ENCODE measurements at places on chromosomes 12 and 14. TPM values are rescaled to one million over a fixed set of nuclear protein-coding genes. Genes with fewer than 3 reads are reported as not detected.

The C1S gene
- total RNA-seq = 593 TPM

DNA sequence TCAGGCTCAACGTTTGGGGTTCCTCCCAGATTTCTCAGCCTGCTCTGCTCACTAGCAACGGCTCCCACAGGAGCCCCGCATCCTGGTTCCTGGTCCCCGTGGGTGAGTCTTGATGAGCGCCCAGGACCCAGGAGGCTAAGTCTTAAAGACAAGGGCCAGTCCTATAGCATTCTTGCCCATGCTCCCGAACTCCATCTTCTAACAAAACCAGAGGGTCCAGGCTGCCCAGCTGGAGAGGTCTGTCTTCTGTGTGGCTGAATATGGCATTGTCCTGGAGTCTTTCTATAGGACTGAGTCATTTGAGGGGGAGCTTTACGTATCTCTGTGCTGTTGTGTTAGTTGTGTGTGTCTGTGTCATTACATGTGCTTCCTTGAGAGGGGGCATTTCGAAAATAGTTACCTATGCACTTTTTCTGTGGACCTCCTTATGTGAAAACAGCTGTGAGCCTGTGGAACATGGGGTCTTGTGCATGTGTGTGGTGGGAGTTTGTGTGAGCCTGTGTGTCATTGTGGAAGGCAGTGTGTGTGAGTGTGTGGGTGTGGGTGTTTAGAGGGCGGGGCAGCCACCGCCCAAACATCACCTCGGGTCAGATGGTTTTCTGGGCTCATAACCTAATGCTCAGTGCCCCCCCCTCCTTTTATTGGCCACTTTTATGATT, 9.1 kb upstream of the TBX5 start:
- DNase-seq = no peak

DNA sequence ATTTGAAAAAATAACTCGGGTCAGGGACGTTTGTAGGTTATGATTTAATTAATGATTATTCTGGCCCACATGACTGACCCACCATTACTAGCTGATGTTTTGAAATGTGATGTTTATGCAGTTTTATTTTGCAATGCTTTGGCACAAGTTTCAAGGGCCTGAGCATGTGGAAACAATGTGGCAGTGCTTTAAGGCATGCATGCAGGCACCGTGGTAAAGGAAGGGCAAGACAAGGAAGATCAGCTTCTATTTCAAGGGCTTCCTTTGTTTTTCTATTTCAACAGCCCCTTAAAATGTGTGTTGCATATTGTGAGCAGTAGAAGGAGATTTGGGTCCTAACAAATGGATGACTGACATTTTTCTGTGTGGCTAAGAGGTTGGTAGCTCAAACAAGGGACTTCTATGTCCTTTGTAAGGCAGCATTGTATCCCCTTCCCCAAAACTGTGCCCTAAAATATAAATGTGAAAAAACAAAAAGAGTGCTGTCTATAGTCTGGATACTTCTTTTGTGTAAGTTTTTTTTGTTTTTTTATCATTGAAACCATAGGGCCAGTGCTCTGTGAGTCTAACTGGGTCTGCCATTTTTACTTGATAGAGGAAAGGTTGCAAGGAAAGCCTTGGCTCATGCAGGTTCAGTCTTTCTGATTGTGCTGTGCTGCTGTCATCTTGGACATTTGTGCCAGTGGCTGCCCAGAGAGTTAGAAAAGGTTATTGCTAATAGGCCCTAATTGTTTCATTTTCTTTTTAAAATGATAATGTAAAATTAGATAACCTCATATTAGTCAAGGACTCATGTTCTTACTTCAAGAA, 103.5 kb downstream of the FGD4 start:
- DNase-seq = no peak

The ART4 gene
- 1.6 TPM for total RNA-seq

DNA sequence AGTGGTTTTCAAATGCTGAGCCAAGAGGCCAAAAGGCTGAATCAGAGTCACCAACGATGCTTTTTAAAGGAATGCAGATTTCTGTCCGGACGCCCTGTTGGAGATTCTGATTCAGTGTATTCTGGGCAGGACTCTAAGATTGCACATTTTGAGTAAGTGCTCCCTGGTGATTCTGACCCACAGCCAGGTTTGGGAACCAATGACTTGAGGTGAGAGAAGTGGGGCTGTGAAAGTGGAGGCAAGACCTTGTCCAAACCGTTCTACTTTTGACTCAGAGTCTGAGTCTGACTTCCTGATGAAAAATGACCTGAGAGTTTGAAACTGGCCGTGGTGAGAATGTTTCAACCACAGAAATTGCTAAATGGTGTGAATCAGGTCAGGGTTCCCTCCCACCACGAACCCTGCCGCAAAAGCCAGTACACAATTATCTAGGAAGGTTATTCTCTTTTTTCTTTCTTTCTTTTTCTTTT, 90.2 kb downstream of the NTN4 start:
- no peak for DNase-seq

- DNase-seq = no peak
Measured at GRCh38 chr14:99566009-99566389, 38.0 kb downstream of the CCDC85C start.

- no peak for DNase-seq
Measured at GRCh38 chr12:92363295-92364146, 217.9 kb upstream of the BTG1 start.

DNA sequence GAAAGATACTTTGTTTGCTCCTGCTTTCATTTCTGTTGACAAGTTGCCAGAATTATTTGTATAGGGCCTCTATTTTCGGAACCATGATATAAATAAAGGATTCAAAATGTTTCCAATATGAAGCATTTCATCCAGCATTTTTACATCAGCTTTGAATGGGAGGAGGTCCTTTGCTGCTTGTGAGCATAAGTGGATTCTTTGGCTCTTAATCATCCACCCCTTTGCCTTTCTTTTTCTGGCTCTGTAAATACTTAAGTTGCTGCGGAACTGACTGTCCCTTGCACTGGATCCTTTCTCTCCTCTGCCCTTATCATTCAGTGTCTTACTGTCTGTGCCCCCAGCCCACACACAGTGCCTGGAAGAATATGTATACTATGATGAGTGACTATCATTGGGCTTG, 357.3 kb upstream of the RGS6 start:
- no peak for DNase-seq

DNA sequence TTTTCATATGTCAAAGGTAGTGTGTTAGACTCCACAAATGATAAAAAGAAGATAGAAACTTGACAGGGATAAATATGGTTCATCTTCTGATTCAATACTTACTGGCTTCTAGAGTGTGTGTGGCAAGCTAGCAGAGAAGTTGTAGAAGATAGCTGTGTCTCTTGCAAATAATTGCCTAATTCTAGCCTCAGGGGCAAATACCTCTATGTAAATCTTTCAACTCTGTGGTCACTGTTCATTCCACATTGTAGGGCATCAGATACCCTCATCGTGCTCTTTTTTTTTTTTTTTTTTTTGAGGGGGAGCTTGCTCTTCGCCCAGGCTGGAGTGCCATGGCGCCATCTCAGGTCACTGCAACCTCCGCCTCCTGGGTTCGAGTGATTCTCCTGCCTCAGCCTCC, 1.7 kb downstream of the OLR1 start:
- DNase-seq = no peak

DNA sequence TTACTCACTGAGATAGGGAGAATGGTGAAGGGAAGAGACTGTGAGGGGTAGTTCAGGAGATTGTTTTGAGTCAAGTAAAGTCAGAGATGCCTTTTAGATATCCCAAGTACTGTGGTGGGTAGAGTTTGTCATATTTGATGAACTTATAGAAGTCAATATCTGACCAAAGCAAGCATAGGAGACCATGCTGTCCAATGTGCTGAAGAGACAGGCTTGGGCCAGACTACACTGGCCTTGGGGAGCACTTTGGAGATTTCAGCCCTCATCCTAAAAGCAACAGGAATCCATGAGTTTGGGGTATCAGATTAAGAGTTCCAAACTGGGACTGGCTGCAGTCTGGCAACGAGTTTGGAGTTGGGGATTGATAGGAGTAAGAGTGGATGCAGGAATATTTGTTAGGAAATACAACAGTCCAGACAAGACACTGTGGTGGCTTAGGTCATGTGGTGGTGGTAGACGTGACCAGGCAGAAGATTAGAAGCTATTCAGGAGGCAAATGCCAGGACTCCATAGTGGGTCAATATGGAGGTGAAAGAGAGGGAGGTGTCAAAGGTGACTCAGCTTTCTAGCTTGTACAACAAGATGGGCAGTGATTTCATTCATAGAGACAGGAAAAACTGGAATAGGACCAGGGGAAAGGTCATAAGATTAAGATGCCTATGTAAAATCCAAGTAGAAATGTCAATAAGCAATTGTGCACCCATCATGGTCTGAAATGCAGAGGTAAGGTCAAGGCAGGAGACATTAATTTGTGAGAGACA, 81.9 kb downstream of the FAR2 start:
- DNase-seq = no peak

DNA sequence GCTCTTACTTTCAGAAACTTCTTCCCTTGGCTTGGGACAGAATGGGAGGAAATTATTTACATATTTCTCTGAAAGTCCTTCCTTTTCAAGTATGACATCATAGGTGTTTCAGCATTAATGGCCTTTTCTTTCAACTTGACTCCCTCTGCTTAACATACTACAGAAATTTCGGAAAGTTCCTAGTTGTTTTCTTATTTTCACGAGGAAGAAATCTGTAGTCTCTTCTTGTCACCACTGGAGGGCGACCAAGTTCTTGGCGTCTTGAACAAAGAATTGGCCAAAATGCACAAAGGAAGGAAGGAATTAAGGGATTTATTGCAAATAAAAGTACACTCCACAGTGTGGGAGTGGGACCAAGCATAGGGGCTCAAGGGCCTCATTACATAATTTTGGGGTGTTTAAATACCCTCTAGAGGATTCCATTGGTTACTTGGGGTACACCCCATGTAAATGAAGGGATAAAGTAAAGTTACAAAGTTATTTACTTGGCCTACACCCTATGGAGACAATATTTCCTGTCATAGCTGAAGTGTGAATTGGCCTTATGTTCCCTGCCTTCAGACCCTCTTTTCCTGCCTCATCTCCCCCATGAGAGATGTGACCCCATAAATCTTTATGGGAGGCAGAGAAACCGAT, 70.4 kb downstream of the RPL10L start:
- DNase-seq = no peak

DNA sequence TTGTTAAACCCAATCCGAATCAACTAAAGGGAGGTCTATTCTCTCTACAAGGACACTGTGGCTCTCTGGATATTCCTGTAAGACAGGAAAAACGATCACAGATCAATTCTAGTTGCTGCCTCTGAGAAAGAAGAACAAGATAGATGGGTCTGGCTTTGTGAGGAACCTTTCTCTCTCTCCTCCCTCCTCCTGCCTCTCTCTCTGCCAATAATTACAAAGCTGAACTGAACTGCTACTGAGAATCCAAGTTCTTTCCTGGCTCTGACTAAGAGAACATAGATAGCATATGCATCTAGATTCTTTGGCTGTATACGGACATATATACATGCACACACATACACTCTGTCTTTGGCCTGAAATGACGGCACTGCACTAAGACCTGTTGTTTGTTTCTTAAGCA, 27.6 kb downstream of the ETV6 start:
- no peak for DNase-seq

DNA sequence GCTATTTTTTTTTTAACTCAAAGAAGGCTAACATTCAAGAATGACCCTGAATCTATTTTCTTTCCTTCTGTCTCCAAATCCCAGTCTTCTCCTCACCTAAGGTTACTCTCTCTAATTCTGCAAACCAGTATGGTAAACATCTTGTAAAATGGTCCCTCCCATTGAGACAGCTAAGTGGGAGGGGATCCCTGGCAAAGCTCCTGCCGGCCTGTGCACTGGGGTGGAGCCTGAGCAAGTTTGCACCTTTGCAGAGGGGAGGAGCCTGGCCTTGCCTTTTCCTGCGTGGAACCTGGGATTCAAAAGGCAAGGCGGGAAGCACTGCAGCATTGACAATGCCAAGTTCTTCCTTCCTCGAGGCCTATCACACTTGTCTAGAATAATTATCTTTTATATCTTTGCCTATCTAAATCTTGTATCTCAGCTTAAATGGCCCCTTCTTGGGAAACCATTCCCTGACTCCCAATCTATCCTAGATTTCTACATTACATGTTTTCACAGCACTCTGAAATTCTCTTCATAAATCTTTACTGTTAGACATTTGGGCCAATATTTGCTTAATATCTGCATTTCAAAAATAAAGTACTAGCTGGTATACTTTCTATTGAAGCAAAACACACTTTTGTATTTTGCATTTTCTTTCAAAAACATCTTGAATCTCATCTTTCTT, 83.0 kb downstream of the EPS8 start:
- DNase-seq = no peak

GRCh38 chr14:34713681-34714319, 593 bp downstream of the CFL2 start:
- no peak for DNase-seq

DNA sequence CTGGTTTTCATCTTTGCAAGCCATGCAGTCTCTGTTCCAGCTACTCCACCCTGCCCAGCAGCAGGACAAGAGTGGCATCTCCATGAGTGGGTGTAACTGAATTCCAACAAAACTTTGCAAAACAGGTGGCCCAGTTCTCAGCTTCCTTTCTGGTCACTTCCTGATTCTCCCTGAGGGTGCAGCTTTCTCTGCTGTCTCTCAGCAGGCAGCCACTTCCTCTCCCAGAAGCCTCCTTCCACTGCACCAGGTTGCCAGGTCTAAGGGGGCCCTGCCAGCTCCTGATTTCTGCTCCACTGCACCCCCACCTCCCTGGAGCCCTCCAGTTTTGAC, 341.0 kb upstream of the FKBP4 start:
- no peak for DNase-seq

DNA sequence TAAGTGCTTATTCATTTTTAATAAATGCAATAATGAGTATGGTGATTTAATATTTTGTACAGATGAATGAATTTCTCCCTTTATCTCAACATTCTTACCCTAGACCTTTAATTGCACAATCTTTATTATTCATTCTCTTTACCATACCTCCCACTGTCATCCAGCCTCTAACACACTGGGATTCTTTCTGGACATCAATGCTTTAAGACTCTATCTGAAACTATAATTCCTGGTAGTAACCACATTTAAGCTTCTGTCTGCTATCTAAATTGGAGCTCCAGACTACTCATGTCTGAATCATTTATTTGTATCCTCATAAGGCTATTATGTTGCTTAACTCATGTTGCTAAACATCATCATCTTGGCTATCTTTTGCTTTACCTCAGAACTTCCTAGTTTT, 270.2 kb downstream of the ALG10B start:
- no peak for DNase-seq

The NINJ2 gene
- 18.5 TPM for total RNA-seq

DNA sequence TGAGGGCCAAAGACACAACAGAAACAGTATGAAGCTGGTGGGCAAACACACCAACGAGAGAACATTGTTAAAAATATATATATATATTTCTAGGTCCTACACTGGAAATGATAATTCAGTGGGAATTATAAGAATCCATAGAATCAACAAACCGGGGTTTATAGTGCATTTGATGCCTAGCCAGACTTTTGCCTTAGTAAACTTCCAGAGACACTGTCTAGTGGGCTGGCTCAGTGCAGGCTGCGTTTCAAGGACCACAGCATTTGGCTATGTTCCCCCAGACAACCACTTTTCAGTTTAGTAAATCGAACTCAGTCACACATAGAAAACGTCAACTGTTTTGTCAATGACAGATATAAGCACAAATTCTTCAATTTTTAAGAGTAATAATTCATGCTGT, 41.9 kb downstream of the SLC38A4 start:
- DNase-seq = no peak

All from mesenteric fat pad (tissue), 1 donor.